Left lung (tissue), 14 donors: ENCODE measurements at places on chromosomes 11 and 22. TPM values are rescaled to one million over a fixed set of nuclear protein-coding genes. Genes with fewer than 3 reads are reported as not detected.
A peak's percentile ranks its signal among the peaks of the same experiment; 100 is the strongest.

DNA sequence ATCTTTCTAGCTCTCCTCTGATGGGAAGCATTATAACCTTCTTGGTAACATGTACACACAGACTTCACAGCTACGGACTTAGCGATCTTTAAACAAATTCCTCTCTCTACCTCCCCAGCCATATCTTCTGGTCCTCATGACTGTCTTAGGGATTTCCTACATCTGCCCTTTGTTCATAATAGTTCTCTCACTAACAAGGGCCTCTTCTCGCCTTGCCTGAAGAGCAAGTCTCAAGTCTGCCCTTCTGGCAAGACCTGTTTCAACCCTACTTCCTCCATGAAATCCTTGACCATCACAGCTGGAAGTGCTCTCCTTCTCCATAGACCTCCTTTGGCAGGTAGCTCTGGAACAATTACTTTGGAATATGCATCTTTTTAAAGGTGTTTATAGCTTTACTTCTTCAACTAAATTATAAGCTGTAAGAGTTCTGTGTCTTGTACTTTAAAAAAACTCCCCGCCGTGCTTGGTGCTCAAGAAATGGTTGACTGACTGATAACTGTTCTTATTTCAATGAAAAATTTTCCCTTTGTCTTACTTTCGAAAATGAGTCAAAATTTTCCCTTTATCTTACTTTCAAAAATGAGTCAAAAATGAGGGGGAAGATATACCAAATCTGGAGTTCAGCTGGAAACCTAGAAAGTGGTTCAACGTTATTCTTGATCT is 34.7 kb downstream of the SNX19 start:
- no peak overlapping the region for H3K4me3 ChIP-seq
- no peaks in the 10 kb centered on the region for H3K36me3 ChIP-seq
- no peak for DNase-seq

DNA sequence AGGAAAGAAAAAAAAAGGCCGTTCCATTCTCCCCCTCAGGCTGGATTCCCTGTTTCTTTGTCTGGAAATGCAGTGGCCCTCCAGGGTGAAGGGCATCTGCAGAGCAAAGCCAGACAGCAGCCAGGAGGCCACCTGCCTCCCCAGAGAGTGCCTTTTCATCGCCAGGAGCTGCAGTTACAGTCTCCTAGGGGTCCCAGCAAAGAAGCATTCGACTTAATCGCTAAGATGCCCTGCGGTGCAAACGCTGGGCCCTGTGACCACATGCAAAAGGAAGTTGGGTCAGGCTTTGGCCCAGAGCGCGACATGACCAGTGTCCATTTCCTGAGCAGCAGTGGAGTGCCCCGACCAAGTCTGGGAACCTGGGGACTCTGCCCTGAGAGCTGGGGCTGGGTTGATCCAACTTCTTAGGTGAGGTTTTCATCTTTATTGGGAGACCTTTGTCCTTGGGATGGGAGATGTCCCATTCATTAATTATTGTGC is 304.6 kb downstream of the OPCML start:
- no peaks in the 10 kb centered on the region for H3K4me1 ChIP-seq
- no peak overlapping the region for H3K4me3 ChIP-seq
- DNase-seq: no peak
- no peak overlapping the region for H3K27ac ChIP-seq
- no peaks in the 10 kb centered on the region for H3K27me3 ChIP-seq

The DNAJB13 gene
- 2.1 TPM for total RNA-seq

GRCh38 chr22:38927033-38927781 is 30.2 kb upstream of the APOBEC3A start:
- no peak overlapping the region for H3K4me3 ChIP-seq
- no peaks in the 10 kb centered on the region for H3K27me3 ChIP-seq
- DNase-seq: peak; percentile 76
- H3K4me1 ChIP-seq: peaks cover 27% of the 10 kb centered on the region
- H3K27ac ChIP-seq: no peak overlapping the region

The PSMC3 gene
- 133 TPM for total RNA-seq

DNA sequence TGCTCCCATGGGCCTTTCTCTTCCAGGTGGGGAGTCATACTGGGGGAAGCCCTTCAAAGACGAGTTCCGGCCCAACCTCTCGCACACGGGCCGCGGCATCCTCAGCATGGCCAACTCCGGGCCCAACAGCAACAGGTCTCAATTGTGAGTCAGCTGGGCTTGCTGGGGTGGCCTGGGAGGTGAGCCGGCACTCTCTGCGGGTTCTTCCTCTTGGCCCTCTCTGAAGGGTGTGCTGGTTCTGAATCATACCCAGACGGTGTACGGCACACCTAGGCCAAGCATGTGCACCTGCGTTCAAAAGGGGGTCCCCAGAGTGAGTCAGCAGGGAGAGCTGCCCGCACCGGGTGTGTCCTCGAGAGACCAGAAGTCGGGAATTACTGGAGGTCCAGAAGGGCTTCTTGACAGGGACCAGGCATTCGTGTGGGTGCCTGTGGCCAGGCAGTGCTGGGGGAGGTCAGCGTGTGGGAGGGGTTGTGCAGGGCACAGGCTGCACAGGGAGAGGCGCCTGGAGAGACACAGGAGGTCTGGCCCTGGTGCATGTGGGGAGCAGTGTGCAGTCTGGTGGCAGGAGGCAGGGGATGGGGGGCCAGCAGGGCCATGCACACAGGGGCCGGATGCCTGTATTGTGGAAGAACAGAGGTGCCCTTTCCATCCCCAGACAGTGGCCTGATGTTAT is 23.0 kb downstream of the PPIL2 start:
- H3K4me1 ChIP-seq: no peaks in the 10 kb centered on the region
- DNase-seq: no peak
- H3K36me3 ChIP-seq: no peaks in the 10 kb centered on the region
- no peak overlapping the region for H3K4me3 ChIP-seq

- H3K36me3 ChIP-seq: no peaks in the 10 kb centered on the region
- no peaks in the 10 kb centered on the region for H3K4me1 ChIP-seq
- H3K27me3 ChIP-seq: peaks cover 26% of the 10 kb centered on the region
- no peak overlapping the region for H3K4me3 ChIP-seq
Measured at GRCh38 chr11:135043434-135043833, 631.4 kb upstream of the B3GAT1 start.
